ENCODE measurements at places on chromosomes 7 and 10.

DNA sequence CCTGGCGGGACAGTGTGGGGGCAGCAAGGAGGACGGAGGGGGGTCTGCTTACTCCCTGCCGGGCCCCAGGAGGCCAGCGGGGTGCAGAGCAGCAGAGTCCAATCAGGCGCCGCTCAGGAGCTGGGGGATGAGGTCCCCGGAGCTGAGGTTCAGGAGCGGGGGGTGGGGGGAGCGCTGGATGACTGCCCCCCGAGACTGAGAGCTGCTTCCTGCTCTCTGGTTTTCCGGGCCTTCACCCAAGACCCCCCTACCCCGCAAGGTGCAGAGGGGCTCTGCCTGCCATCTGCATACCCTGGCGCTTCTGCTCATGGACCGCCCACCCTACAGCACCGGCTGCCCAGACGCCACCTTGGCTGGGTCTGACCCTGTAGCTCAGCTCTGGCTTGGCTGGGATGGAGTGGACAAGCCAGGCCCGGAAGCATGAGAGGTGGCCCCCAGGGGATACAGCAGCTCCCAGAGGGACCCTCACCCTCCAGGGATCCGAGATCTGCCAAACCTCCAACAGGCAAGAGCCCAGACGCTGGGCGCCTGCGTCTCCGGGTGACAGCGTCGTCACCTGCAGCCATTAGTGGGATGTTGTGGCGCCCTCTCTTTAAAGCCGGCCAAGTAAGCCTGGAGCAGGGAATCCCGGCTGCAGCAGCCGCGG is 930 bp downstream of the KNDC1 start:
- no peak for DNase-seq

DNA sequence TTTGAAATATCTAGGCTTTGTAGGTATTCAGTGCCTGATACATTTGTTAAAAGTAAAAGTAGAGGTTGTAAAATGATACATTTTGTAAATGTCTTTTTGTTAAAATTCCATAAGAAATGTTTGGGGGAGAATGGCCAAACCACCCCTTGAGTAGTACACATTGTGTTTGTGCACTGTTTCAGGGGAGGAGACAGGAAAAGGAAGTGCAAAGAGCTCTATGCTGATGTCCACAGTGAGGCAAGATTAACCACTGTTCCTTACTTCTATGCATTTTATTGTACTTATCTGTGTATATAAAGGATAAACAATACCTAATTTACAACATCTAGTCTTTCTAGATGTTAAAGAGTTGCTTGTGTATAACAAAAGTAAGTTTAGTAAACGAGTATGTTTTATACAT is 7.4 kb upstream of the CYCS start:
- no peak for DNase-seq

DNA sequence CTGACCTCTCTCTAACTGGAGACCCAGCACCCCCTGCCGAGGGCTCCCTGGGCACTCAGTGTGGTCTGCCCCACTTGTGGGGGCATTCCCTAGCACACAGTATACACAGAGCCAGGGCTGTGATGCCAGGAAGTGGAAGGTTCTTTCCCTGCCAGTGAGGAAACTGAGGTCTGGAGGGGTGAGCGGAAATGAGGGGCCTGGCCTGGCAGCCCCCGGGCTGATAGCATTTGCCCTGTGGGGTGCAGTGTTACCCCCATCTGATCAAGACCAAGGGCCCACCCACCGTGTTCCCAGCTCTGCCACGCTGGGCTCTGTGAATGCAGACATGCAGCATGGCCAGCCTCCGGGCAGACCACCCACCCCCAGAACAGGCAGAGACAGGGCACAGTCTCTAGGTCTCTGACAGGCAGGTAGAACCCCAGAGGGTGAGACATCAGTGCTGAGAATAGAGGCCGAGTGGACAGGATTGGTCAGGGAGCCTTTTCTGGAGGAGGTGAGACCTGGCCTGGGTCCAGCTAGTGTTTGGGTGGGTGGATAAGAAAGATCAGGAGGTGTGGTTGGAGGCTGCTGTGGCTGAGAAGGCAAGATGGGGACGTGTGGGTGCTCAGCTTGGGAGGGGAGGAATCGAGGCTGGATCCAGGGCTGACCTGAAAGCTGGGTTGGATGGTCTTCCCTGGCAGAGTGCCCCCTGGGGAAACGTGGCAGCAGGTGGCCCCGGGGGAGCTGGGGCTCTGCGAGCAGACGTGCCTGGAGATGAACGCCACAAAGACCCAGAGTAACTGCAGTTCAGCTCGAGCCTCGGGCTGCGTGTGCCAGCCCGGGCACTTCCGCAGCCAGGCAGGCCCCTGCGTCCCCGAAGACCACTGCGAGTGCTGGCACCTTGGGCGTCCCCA is 10.8 kb upstream of the ZNF862 start:
- DNase-seq: no peak

DNA sequence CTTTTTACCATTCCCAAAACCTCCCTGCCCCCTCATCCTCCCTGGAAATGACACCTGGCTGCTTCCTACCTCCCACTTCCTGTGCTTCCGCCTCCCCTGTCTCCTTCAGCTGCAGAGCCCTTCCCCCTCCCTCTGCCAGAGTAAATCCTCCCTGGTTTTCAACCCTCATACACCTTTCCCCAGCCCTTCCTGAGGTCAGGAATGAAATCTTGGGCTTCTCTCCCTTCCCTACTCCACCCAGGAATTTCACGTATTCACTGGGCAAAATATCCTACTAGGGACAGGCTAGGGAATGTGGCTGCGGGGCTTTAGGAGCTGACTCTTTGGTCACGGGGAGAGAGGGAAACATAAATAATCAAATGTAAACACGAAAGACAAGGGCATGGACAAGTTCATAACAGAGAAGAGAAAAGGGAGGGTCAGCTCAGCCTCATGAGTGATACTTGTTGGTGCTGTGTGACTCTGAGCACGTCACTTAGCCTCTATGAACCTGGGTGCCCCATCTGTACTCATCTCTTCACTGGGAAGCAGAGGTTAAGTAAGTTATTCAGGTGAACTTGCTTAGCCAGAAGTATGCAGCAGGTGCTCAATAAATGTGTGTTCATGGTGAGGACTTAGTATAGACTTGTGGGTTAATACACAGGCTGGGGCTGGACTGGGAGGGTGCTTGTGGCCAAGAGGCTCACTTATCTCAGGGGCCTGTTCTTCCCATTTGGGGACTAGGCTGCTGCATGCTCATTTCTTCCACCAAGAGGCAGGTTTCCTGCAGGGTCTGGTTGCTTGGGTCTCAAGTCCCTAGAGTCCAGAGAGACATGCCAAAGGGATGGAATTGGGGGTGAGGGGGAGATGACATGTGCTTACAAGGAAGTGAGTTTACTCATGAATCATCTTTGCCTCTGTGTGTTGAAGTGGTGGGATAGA is 10.0 kb upstream of the DUSP5 start:
- DNase-seq: no peak

DNA sequence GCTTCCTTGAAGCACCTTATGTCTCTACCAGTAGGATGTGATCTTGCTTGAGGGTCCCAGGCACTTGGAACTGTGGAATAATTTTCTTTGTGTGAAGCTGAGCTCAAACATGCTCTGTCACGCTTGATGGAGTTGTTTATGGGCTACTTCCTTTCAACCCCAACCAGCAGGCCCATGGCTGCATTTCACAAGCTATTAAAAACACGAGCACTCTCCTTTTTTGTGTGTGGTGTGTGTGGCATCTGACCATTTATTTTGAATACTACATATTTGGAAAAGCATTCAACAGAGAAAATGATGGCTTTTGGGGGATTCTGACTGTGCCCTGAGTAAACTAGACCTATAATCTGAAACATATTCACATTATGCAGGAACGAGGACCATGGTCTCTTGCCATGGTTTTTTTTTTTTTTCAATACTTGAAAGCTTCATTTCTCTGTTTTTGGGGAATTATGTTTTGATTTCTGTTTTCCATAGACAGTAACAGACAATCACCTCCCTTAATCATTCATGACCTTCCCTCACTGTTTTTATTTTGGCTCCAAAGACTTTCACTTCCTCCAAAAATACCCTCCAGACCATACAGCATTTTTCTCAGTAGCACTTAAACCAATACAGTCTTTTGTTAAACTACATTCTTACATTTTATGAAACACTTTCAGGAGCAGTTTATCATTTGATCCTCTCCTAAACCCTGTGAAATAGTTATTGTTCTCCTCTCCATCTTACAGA is 233.6 kb upstream of the BMPER start:
- DNase-seq: no peak

All from activated CD4-positive, CD25-positive, alpha-beta regulatory T cell treated with anti-CD3 and anti-CD28 coated beads, Interleukin-2, amount 50 U/mL, for 16 hours (primary cell).